NCI-H82 (cell line): ENCODE measurements at places on chromosomes 16 and 17.
A peak's percentile ranks its signal among the peaks of the same experiment; 100 is the strongest.

GRCh38 chr16:23146877-23147601, 2.2 kb downstream of the USP31 start:
- no peak for DNase-seq

DNA sequence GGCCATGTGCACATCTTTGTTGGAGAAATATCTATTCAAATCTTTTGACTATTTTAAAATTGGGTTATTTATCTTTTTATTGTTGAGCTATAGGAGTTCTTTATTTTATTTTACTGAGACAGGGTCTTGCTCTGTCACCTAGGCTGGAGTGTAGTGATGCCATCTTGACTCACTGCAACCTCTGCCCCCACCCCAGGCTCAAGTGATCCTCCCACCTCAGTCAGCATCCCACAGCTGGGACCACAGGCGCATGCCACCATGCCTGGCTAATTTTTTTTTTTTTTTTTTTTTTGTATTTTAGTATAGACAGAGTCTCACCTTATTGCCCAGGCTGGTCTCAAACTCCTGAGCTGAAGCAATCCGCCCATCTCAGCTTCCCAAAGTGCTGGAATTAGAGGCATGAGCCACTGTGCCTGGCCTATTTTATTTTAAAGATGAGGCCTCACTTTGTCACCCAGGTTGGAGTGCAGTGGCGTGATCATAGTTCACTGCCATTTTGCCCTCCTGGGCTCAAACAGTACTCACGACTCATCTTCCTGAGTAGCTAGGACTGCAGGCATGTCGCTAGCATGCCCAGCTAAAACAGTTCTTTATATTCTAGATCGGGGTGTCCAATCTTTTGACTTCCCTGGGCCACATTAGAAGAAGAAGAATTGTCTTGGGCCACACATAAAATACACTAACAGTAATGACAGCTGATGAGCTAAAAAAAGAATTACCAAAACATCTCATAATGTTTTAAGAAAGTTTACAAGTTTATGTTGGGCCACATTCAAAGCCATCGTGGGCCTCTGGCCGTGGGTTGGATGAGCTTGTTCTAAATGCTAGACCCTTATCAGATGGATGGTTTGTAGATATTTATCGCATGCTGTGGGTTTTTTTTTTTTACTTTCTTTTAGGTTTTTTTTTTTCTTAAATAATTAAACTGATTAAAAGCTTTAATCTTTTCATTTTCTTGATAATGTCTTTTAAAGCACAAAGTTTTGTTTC, 13.7 kb downstream of the TENT4B start:
- DNase-seq, result no peak

GRCh38 chr16:64648282-64648681, 473.6 kb downstream of the CDH11 start:
- DNase-seq, result no peak

- peak; percentile 71 for DNase-seq
Observed at GRCh38 chr16:85216522-85217375, 104.5 kb upstream of the CIBAR2 start.

DNA sequence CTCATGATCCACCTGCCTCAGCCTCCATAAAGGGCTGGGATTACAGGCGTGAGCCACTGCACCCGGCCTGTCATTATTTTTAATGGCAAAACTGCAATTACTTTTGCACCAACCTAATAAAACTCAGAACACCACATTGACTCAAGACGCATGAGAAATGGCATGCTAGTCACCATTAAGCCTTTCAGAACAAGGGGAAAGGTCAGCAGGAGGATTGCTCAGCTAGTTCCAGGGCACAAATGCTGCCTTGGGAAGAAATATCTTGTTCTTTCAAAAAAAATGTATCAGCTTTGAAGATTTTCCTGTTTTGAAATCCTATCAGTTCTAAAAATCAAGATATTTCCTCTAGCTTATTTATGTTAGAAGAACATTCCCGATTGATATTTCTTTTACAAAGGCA, 32.4 kb upstream of the CDYL2 start:
- DNase-seq, result no peak

- DNase-seq, result no peak
Observed at GRCh38 chr17:48056879-48057278, 8.7 kb downstream of the NFE2L1 start.

DNA sequence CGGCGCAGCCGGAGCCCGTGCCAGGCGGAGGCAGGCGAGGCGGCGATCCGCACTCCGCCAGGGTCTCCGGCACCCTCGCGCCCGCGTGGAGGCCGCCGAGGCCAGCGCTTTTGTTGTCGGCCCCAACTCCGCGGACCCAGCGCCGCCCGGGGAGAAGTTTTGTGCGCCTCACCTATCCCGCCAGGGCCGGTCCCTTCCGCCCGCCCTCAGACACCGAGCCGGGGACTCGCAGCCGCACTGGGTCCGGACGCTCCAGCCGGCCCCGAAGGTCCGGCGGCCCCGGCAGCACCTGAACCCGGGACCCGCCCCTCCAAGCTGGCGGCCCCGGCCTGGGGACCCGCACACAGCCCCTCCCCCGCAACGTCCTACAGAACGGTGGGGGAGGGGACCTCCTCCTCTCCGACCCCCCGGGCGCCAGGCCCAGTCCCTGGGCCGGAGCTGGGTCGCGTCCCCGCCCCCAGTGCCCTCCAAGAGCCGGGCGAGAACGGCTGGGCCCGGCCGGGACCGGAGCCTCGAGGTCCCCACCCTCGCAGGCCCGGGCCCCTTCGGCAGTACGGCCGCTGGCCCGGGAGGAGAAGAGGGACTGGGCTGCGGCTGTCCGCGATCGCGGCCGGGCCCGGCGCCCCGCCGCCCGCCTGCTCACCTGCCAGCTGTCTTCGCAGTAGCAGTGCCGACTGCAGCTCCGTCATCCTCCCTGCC, 698 bp downstream of the UBE2G1 start:
- peak; percentile 79 for DNase-seq

DNA sequence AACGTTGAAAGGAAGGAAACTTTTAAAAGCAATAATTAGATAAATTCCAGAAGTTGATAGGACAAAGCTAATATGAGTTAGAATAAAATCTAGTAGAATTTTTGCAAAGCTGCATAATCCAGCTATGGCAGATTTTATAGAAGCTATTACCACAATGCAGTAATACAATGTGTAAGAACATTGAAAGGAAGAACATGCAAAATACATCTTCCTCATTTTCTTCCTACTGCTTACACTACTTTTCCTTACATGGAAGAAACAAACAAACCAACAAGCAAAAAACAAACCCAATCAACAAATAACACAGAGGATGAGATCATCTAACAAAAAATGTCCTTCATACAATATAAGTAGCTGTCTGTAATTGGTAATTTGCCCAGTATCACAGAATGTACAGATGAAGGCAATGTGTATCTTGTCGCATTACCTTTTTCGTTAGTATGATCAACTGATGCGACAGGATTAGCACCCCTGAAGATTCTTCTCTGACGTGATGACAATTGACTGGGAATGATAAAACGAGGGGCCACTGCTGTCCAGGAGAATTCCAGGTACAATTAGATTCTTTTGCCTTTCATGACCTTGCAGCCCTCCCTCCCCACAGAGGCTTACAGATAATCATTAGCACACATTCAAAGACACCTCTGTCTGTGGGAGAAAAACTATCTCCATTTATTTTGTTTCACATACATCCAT, 21.2 kb upstream of the LRRC37A start:
- no peak for DNase-seq

DNA sequence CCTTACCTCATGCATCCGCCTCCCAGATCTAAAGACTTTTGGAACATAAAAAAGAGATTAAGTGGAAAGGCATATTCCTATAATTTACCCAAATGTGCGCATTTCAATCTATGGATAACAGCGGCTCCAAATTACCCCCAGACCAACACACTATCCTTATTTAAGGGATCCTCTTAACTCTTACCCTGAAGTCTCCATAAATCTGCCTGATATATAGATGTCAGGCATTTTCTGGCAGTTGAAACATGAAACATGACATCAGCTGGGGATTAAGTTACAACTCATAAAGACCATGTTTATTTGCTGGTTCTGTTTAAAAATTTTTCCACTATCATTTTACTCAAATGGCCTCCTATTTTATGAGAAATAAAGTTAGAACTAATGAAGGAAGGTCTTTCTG, 478.5 kb upstream of the SALL1 start:
- no peak for DNase-seq

DNA sequence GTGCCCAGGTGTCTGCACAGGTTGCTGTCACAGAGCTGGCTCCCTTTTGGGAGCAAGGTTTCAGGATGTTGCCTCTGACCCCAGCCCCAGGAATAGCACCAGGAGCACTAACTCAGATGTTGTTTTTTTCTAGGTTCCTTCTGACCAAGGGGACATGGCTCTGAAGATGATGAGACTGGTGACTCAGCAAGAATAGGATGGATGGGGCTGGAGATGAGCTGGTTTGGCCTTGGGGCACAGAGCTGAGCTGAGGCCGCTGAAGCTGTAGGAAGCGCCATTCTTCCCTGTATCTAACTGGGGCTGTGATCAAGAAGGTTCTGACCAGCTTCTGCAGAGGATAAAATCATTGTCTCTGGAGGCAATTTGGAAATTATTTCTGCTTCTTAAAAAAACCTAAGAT, 28.1 kb downstream of the SCPEP1 start:
- no peak for DNase-seq

DNA sequence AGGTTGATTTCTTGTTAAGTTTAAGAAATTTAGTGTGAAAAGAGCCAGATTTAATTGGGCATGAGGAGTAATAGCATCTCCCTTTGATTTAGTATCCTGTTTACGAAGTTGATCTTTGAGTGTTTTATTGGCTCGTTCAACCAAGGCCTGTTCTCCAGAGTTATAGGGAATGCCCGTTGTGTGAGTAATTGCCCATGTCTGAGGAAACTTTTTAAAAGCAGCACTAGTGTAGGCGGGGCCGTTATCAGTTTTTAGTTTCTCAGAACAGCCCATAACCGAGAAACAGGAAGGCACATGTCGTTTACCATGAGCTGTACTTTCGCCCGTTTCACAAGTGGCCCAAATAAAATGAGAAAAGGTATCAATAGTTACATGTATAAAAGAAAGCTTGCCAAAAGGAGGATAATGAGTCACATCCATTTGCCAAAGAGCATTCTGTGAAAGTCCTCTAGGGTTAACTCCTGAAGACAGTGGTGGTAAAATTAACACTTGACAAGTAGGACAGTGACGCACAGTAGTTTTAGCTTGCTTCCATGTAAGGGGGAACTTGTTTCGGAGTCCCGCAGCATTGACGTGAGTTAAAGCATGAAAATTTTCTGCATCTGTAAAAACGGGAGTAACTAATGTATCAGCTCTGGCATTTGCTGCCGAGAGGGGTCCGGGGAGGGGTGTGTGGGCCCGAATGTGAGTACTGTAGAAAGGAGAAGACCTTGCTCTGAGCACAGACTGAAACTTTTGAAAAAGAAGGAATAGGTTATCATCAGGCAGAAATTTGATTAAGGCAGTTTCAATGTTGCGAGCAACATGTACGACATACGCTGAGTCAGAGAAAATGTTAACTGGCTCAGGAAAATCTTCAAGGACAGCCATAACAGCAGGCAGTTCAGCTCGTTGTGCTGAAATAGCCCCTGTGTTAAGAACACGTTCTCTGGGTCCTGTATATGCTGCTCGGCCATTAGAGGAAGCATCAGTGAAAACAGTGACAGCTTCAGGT, 18.5 kb upstream of the KCTD5 start:
- DNase-seq, result no peak

GRCh38 chr17:83149761-83150251, 70.4 kb downstream of the METRNL start:
- DNase-seq, result no peak

GRCh38 chr16:12866981-12867551, 34.3 kb upstream of the SHISA9 start:
- no peak for DNase-seq

DNA sequence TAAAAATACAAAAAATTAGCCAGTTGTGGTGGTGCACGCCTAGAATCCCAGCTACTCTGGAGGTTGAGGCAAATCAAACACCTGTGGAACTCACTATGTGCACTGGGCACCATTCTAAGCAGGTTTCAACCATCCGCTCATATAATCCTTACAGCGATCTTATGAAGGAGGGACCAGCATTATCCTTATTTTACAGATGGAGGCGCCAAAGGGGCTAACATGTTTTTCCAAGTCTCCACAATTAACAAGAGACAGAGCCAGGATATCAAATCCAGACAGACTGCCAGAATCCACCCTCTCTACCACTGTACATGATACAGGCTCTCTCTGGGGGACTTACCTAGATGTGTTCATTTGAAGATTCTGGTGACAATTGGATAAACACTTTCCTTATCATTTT, 479.0 kb downstream of the XYLT1 start:
- DNase-seq, result peak; percentile 2

DNA sequence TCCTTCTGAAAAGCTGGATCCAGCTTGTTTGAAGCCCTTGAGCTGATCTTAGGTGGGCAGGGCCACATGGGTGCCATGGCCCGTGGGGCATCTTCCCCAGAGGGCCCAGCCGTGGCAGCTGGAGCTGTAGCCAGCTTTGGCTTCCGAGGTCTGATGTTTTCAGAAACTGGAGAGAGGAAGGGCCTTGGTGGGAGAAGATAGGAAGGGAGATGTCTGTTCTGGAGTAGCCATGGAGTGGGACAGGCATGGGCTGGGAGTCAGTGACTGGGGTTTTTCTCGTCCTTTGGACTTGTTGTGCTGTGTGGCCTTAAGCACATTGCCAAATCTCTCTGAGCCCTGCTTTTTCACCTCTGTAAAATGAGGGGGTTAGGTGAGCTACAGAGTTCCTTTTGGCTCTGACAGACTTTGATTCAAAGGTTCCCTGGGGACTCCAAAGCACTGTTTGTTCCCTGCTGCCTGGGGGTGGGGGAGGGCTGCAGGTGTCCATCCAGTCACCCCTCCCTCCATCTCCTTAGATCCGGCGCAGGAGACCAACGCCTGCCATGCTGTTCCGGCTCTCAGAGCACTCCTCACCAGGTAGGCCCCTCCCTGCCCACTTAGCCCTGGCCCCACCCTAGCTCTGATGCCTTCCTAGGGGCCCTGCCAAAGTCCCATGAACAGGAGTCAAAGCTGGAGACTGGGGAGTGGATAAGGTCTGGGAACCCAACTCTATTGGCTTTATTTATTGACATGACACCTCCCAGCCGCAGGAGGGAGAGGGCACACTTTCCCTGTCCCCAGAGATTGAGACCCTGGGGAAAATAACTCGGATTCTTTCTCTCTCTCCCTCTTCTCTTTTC, 2.1 kb downstream of the PPP1R1B start:
- DNase-seq, result no peak

GRCh38 chr16:667780-668518, at the start of gene RHOT2:
Gene RHOT2, plus strand, starts transcription at chr16:668132. Its CDS starts 68 bp downstream, at chr16:668200.
- DNase-seq, result peak; percentile 93

- DNase-seq, result no peak
Observed at GRCh38 chr16:53769787-53770186, 65.8 kb downstream of the FTO start.

- peak; percentile 69 for DNase-seq
Observed at GRCh38 chr17:76738468-76738850, 540 bp downstream of the MFSD11 start.

- DNase-seq, result peak; percentile 44
Observed at GRCh38 chr17:17675925-17676534, 5.2 kb upstream of the RAI1 start.

GRCh38 chr17:38703742-38704605, 1.1 kb upstream of the MLLT6 start:
- DNase-seq, result peak; percentile 99

- no peak for DNase-seq
Observed at GRCh38 chr16:54334208-54334607, 47.6 kb upstream of the IRX3 start.
